NCI-H1048 (cell line): ENCODE measurements at places on chromosomes 12 and 14.

- no peak for DNase-seq
Measured at GRCh38 chr12:49533331-49533730, 5.5 kb upstream of the KCNH3 start.

- DNase-seq, result no peak
Measured at GRCh38 chr14:32009976-32010581, 67.0 kb upstream of the ARHGAP5 start.

DNA sequence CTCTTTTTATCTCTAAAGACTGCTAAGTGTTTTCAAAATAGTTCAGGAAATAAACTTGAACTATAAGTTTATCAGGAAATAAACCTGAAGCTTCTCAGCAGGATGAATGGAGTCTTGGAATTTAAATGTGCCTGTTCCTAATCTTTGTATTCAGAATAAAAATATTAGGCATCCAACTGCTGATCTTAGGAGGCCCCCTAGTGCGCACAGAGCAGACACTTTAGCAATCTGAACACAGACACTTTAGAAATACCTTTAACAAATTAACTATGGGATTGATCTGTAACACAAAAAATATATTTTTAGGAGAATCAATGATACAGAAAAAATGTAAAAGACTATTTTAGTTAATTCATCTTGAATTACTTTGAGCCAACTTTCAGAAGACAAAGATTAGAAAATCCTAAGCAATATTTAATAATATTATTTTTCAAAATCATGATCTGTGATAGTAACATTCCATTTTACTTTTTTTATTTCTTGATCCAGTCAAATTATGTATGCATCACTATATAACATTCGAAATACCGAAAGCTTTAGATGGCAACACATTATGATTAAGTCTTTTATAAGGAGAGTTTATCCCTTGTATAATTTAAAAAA lies 80.9 kb downstream of the SLC41A2 start:
- DNase-seq, result no peak

- no peak for DNase-seq
Measured at GRCh38 chr12:14153803-14154202, 172.4 kb upstream of the GRIN2B start.

GRCh38 chr14:69672356-69672755 lies 61.0 kb downstream of the SUSD6 start:
- no peak for DNase-seq

DNA sequence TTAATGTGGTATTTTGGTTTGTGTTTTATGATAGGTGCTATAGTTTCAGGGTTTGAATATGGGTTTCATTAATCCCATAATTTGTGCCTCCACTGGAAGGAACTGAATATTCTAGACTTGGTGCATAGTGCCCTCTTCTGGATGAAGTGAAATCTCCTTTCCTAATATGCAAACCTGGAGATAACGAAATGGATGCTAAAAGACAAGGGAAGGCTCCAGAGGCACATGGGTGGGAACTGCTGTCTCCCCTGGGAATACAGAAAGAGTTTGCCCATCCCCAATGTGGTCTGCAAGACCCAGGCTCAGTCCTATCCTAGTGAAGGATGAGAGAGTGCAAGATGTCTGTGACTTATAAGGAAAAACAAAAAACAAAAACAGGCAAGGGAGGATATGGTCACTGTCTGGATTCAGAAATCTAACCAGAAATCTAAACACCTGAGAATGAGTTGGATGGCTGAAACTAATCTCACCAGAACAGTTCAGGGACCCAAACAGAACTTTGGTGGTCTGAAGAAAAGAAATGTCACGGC lies 142.3 kb upstream of the TMPO start:
- DNase-seq, result peak; percentile 21

GRCh38 chr14:37894463-37894862 lies 299.0 kb downstream of the TTC6 start:
- no peak for DNase-seq

DNA sequence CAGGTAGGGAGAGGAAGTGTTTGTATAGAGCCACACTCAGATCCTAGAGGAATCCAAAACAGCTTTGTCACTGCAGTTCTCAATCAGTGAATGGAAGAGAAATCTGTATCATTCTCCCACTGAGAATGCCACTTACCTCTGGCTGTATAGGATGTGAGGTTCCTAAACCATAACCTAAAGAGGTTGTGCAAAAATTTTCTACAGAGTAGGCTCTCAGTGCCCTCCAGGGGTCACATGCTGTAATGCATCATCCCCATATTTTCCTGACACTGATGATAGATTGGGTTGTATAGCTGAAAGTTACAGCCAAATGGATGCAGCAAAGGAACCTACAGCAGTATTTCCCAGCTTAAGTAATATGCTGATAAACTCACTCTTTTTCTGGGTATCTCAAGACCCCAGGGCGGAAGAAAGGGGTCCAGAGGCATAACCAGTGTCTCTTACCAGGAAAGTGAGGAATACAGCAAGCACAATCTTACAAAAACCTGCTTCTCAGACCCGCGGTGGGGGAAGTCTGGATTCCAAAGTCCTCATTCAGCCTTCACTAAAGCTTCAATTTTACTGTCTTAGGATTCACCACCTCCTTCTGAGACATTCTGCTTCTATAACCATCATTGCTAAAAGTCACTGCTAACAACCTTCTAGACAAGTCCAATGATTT lies 3.8 kb downstream of the BCDIN3D start:
- DNase-seq, result no peak

- DNase-seq, result no peak
Measured at GRCh38 chr14:100774164-100774537, 47.5 kb downstream of the DLK1 start.

DNA sequence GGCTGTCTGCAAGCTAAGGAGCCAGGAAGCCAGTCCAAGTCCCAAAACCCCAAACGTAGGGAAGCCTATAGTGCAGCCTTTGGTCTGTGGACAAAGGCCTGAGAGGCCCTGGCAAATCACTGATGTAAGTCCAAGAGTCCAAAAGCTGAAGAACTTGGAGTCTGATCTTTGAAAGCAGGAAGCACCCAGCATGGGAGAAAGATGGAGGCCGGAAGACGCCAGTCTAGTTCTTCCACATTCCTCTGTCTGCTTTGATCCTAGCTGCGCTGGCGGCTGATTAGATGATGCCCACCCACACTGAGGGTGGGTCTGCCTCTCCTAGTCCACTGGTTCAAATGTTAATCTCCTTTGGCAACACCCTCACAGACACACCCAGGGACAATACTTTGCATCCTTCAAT lies 58.5 kb downstream of the CAPS2 start:
- no peak for DNase-seq
